ENCODE measurements at places on chromosomes 16 and 17.

GRCh38 chr16:53922067-53922806 lies 218.3 kb downstream of the FTO start:
- no peak for DNase-seq

GRCh38 chr17:59451706-59452105 lies 113.7 kb upstream of the DHX40 start:
- DNase-seq, result peak; percentile 36

DNA sequence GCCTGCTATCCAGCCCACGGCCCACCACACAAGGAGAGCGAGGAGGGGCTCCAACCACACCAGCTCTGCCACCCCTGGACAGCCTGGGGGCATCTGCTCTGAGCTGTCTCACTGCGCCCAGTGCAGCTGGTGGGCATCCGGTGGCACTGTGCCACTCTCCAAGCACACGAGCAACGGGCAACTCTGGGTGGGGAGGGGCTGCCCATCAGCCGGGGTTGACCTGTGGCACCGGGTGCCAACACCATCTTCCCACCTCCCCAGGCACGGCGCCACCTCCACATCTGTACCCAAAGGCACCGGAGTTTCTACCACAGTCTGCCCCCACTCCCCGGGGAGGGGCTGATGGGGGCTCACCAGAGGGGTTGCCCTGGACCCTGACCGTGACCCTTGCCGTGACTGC lies 241.8 kb downstream of the RBFOX3 start:
- DNase-seq, result no peak

DNA sequence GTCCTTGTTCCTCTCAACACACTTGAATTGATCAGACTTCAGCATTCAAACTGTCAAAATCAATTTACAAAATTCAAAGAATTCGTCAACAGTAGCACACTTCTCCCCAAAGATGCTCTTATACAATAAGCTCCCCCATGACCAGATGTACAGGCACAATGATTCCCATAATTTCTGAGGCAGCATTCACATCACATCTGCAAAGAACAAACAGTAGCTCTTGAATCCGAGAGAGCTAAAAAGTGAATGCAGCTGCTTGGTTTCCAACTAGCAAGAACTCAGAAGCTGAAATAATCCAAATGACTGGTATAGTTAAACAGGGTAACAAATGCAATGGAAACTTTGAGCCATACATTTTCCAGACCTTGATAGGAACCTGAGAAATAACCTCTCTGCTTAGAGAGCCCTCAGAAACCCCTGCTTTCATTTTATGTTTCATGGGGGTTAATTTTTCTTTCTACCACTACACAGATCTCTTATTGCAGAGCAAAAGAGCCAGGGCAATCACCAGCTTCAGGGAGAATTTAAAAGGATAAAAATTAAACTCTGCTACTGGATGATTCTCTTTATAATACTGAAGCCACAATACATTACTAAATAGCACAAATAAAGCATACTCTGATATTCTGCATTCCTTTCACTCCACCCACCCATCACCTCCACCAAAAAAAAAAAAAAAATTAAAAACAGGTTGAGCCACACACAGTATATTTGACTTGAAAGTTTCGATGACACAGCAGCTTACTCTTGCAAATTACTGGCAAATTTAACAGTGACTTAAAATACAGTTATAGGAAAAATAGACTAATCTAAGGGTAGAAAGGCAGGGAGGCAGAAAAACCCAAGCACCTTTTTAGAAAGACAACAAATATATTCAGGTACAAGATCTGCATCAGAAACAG lies 23.1 kb upstream of the TMEM97 start:
- DNase-seq, result no peak
